AG04450 (cell line): ENCODE measurements at places on chromosomes 2 and 18.

DNA sequence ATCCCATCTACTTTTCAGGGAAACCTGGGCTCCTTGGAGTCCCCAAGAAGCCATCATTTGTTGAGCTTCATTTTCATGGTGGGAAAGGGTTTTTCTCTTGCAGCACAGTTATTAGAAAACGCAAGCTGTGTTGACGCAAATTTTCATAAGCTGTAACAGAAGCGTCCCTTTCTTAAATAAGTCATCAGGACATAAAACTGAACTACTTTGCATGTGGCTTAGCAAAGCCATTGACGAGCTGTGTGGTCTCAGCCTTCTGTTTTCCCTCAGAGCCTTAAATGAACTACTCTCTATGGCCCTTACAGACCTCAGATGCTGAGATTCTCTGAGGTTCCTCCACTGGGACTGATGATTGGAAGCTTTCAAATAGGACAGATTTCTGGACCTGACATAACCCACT, 85.1 kb downstream of the ARL4C start:
- no peak for DNase-seq

DNA sequence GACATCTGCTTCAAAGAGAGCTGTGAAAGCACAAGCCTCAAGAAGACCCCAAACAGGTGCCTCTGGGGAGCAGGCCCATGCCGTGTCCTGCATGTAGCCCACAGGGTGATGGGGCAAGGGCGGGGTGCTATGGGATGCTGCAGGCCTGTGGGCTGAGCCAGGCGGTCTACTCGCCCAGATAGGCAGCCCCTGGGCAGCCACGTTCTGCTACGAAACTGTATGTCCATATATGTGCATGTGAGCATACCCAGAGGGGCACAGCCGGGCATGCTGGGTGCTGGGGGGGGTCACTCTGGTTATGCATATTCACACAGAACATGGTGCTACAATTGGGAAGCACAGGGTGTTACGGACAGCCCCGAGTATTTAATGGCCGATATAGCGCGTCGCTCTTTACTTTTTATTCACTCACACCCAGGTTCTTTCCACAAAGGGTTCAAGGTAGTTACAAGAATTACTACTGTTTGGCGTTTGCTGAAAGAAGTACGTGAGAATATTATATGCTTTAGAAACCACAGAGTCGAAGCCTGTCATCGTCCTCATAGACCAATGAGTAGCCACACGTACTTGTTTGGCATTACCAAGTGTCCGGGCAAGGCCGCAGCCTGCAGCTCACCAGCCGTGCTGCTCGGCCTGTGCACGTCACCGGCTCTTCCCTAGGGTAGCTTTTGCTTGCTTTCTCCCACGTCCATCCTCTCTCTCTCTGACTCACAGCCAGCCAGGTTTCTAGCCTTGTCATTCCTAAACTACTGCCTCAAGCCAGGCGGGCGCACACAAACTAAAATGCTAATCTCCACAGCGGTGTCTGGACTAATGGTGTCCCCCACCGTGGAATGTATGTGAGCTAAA, 14.4 kb downstream of the MTERF4 start:
- DNase-seq: no peak

DNA sequence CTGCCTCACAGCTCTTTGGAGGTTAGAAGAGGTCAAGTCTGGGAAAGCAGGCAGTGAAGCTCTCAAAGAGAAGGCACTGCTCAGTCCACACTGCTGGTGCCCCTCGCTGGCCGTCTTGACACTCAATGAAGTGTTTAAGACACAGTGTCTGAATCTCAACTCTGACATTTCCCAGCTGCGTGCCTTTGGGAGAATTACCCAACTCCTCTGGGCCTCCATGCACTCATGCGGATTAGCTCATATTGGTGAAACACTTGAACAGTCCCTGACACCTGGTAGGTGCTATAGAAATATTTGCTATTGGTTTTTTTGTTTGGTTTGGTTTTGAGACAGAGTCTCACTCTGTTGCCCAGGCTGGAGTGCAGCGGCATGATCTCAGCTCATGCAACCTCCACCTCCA, 281.0 kb downstream of the SRBD1 start:
- no peak for DNase-seq

GRCh38 chr2:196440413-196440812, 199.1 kb upstream of the CCDC150 start:
- DNase-seq: no peak

DNA sequence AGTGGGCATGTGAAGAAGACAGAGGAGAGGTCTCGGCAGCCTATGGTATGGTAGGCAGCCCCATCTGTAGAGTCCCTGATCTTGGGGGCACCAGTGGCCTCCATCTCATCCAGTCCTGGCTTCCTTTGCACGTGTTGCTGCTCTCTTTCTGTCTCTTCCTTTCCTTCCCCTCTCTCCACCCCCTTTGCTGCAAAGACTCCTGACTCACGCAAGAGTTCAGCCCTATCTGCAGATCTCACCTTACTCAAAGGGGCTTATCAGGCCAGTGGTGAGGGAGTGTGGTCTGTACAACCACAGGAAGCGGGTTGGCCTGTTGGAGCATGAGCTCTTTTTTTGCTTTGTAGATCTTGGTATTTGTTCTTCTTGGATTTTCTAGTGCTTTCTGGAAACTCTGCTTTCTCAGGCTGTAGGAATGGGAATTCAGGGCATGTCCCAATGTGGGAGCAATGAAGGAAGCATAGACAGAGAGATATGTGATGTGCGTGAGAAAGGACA, 14.6 kb upstream of the NT5DC4 start:
- no peak for DNase-seq

DNA sequence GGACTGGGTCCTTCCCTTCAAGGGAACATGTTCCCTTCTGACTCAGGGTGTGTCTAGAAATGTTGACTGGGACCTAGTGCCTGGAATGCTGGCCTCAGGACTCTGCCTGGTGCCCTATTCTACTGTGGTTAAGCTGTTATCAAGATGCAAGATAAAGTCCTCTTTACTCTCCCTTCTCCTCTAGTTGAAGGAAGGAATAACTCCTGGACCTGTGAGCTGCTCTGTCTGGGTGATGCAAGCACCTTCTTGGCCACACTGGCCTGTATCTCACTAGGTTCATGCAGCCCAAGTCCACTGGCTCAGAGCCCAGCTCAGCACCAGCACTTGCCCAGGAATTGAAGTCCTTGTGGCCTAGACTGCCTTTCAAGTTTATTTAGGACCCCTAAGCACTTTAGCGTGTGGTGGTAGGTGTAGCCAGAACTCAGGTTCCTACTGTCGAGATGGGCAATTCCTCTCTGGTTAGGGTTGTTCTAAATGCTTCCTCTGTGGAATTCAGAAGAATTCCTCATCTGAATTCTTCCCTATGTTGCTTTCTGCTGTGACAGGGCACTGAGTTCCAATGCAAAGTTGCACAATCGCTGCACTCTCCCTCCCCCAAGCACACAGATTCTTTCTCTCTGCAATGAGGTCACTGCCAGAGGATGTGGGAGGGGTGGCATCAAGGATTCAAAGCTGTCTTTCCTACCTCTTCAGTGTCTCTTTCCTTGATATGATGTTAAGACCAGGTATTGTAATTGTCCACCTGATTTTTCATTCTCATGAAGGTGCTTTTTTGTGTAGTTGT, 54.7 kb downstream of the VWC2L start:
- peak; percentile 11 for DNase-seq

DNA sequence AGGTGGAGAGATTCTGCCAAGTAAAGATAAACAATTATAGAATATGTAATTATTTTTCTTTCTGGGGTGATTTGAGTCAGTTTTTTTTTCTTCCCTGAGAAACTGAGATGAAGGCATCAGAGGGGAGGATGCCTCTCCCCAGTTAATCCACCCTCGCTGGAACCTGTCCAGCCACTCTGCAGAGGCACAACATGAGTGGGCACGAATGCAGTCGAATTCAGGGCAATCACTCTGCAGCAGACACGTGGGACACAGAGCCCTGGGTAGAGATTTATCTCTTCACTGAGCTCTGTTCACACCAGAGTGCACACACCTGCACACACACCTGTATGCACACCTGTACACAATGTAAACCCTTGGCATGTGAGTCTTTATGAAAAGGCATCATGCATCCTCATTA, 154.2 kb downstream of the DCDC2C start:
- no peak for DNase-seq

DNA sequence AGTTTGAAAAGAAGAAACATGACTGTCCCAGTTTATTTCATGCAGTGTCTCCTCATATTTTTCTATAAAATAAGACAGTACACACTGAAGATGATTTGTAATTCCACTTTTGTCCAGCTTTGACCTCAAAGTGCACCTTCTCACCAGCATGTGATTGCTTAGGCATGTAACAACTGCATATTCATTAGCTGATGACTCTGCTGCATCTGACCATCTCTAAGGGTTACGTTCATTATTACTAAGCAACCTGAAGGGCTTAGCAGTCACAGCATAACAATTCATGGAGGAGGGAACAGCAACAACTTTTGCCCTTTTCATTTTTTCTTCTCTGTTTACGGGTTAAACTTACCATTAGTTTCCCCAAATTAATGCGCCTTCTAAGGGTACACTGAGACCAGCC, 330.6 kb upstream of the PIK3C3 start:
- DNase-seq: no peak

- DNase-seq: no peak
These were observed 4.3 kb downstream of the HPCAL1 start for GRCh38 chr2:10306901-10307463.

- DNase-seq: no peak
These were observed 7.6 kb downstream of the FN1 start for GRCh38 chr2:215428060-215428910.

DNA sequence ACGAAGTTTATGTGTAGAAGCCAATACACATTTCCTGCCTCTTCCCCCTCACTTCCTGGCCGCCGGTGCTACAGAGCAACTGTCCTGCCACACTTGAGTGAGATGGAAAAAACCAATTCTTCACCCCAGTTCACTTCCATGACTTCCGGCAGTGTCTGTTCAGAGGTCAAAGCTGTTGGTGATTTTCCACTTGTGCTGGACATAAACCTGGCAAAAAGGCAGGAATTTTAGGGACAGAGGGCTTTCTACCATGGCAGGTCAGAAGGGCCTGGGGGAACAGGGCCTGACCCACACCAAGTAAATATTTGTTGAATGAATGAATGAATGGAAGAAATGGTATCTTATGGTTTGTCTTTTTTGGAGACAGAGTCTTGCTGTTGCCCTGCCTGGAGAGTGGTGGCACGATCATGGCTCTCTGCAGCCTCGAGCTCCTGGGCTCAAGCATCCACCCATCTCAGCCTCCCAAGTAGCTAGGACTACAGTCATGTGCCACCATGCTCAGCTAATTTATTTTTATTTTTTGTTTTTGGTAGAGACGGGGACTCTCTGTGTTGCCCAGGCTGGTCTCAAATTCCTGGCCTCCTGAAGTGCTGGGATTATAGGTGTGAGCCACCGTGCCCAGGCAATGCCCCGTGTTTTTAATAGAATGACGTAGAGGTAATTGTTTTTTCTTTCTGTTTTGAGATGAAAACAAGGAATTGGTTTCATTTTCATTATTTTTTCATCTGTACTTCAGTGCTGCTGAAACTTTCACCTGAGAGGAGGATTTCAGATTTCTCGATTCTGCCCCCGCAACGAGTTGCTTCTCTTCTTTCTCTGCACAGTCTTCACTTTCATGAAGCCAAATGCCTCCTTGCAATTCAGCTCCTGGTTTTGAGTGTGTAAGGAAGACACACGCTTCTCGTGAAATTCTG, 48.0 kb upstream of the LPIN2 start:
- no peak for DNase-seq

DNA sequence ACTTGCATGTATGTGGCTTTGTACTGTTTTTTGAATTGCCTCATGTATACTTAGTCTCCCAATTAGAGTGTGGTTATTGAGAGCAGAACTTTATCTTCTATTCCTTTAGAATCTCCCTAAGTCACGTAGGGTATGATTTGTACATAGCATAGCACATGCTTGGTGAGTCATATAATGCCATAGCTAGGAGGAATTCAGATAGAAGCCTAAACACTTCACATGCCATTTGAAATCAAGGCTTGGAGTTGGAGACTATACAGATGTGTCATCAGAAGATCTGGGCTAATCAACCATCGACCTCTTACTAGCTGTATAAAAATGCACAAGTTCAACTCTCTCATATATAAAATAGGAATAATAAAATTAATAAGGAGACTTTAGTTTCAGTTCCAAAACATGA, 222.6 kb upstream of the ST6GAL2 start:
- DNase-seq: no peak

DNA sequence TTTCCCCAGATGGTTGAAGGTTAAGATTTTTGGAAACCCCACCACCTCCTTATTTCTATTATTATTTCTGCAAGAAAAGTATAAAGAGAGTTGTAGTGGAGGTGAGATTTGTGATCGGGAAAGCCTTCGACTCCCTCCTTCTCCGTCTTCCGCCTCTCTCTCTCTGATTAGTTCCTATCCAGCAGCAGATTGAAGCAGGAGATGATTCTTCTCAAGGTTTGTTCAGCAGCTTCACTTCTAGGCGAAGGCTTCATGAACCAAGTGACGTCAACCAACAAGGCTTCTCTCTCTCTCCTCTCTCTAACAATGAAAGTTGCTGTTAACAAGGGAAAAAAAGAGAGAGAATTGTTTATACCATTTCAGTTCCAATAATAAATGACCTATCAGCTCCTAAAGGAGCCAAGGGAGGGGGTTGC, at the start of gene BAZ2B:
Gene BAZ2B, minus strand, starts transcription at position 263 of the 416 bp plus-strand sequence. CDS start 137,829 bp downstream, outside the sequence.
- peak; percentile 57 for DNase-seq

DNA sequence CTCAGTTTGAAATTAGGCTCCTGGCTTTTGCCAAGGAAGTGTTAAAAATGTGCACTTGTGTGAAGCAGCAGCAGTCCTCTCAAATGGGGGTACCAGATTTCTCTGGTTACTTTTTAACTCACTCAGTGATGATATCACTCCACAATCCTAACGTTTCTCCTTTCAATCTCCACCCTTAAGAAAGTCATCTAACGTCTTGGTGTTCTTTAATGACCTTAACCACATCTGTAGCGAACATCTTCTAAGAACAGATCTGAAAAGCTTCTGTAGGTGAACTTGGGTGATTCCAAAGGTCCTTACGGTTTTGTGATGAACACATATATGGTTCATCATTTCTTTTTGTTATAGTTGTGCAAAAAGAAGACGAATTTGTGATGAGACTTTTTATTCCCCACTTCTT, 73.2 kb downstream of the DOCK10 start:
- no peak for DNase-seq

DNA sequence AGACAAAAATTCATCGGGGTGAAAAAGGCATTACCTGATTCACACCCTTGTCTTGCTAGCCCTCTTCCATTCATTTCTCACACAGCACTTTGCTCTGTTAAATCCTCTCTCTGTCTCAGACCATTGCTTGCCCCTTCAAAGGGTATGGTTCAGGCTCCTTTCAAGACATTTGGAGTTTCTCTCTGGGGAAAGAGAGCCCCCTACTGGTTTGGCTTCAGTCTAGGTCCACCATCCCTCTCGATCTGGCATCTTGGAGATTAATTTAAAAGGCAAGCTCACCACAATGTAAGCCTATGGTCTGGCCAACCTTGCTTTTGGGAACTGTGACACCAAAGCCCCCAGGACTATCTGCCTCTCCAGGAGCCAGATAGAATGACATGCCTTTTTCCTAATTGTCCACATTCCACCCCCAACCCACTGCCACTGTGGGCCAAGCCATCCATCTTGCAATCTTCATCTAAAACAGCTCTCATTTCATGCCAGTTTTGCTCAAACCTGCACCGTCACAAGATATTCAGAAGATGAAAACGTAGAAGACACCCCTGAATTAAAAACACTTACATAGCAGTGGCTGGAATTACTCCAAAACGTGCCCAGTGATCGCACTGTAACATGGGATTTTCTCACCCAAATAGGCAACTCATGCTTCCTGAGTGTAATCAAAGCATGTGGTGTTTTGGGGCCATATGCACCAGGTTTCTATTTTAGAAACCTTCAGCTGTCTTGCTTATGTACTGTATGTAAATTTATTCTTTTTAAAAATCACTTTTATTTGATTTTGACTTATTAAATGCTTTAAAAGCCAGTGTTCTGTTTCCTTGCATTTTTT, 93.9 kb downstream of the FARSB start:
- no peak for DNase-seq

GRCh38 chr2:199861132-199861774, 10.3 kb upstream of the FTCDNL1 start:
- DNase-seq: no peak
